Kidney capillary endothelial cell (primary cell): ENCODE measurements at places on chromosomes 4 and X.

DNA sequence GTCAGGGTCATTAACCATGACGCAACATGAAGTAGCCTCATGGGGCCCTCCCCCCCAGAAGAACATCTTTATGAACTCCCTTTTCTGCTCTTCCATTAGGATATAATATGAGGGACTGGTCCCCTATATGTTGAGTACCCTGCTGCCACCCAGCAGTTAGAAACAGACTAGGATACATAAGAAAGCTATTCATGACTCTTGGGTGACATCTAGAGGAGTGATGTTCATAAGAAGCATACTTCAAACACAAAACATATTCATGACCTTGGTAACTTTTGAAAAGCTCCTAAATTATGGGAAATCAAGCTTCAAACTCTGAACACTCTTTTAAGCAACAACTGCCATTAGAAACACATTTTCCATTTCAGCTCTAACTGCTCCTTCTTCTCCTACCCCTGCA is 155.2 kb upstream of the SPIN4 start:
- DNase-seq: peak; percentile 11

DNA sequence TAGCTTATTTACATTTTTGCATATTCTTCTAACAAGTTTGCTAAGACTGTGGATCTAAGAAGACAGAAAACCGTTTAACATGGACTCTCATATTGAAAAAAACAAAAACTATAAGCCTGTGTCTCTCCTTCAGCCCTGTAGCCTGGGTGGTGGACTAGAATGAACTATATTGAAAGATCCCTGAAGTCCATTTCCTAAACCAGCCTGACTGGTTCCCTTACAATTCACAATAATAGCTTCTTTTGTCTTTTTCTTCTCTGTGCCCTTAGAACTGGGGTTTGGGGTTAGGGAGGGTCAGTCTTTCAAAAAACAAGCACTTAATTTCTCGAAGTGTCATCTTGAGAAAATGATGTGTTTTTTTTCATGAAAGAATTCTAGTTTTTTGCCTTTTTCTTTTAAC is 59.0 kb downstream of the GSTCD start:
- DNase-seq: no peak

DNA sequence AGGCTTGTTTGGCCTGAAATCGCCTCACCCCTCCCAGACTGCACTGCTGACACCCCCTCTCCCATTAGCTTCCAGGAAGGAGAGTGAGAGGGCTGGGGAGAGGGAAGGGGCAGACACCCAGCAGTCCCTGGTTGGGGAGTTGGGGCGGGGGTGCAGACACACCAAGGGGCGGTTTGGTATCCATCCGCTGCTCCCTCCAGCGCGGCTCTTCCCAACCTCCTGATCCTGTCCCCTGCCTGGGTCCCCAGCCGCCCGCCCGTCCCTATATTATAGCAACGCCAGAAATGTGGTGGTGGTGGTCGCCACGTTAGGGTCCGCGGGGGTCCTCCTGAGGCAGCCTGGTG is 24.9 kb downstream of the GPRASP3 start:
- DNase-seq: no peak

GRCh38 chr4:174757736-174758135 is 71.3 kb downstream of the GLRA3 start:
- DNase-seq: no peak

DNA sequence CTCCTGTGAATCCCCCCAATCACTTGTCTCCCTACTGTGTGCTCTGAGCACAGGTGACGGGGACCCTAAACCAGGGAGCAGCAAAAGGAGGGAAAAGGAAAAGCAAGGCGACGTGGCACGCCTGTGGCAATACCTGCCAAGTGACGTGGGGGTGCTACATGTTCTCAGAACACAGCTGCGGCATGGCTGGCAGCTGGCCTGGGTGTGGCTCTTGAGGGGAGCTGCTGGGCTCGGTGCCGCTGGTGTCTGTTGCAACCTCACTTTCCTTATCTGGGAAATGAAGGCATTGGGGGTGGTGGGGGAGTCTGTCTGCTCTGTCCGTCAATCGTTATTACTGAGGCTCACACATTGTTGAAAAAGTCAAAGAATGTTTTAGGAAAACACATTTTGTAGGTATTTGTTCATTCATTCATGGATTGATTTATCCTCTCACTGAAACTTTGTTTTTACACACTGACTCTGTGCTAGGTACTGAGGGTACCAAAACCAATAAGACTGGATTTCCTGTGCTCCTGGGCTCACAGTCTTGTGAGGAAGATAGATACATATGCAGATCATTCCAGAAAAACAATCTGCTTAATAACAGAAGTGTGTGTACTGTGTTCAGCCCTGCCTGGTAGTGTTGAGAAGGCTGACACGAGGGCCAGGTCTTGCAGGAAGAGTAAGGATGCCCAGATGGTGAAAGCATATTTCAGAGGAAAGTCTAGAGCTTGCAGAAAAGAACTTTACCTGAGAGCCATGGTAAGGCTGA is 217.6 kb downstream of the PTTG2 start:
- no peak for DNase-seq

DNA sequence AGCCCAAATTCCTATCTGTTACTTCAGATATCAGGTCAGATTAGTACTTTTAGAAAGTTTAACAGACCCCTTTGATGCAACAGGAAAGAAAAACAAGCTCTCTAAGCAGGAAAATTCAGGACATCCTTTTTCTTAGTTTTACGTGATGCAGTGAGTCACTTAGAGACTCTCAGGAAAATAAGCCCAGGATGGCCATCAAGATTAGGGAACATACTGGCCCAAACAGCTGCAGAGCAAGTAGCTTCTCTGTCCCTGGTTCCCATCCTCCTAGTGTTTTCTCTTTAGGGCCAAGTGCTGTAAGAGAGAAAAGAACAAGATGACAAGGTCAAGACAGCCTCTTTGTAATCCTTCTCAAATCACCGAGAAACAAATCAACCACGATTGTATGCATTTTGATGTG is 219.1 kb downstream of the ZNF674 start:
- peak; percentile 14 for DNase-seq

GRCh38 chr4:108888769-108889168 is 125.9 kb upstream of the ETNPPL start:
- no peak for DNase-seq
